ENCODE measurements at places on chromosomes 13 and 19. TPM values are rescaled to one million over a fixed set of nuclear protein-coding genes. Genes with fewer than 3 reads are reported as not detected.

TEX29 gene
- not detected for total RNA-seq

MIA gene
- not detected for total RNA-seq

ADAMTSL5 gene
- 5.0 TPM for total RNA-seq

LILRA1 gene
- not detected for total RNA-seq

C19orf33 gene
- not detected for total RNA-seq

KLK13 gene
- not detected for total RNA-seq

NAPA gene
- total RNA-seq: 45.8 TPM

ADPRHL1 gene
- total RNA-seq: 1.5 TPM

SMIM44 gene
- total RNA-seq: not detected

MBD3L2B gene
- total RNA-seq: not detected

FFAR3 gene
- not detected for total RNA-seq

ZNF816 gene
- 18.1 TPM for total RNA-seq

SMIM24 gene
- total RNA-seq: not detected

PCSK4 gene
- total RNA-seq: 1.2 TPM

TM9SF2 gene
- 170 TPM for total RNA-seq

C19orf73 gene
- total RNA-seq: 0.89 TPM
